ENCODE measurements at places on chromosomes 5 and 9.

GRCh38 chr5:135497971-135498636, 37.7 kb downstream of the NEUROG1 start:
- DNase-seq: no peak

GRCh38 chr9:97431549-97432143, 19.8 kb downstream of the TDRD7 start:
- DNase-seq: no peak

- no peak for DNase-seq
Observed at GRCh38 chr5:116669261-116670031, 94.8 kb upstream of the SEMA6A start.

GRCh38 chr5:157540707-157541446, 34.7 kb downstream of the ADAM19 start:
- peak; percentile 67 for DNase-seq

DNA sequence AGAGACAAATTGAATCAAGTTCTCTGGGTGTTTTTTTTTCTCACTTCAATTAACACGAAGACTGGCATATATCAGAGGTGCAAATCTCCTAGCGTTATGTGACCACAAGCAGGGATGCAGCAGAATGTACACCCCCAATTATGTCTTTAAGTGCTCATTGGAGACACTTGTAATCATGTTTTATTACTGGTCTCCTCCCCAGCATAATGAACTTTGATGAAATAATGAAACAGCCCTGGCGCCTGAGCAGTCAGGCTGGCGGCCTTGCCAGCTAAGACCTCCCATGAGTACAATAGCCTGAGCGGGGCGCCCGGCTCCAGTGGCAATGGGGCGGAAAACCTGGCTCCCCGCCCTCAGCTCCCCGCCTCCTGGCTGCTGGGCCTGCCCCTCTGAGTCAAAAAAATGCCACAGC, 209.4 kb upstream of the MSX2 start:
- no peak for DNase-seq

GRCh38 chr9:34451545-34451944, 6.8 kb downstream of the FAM219A start:
- no peak for DNase-seq

DNA sequence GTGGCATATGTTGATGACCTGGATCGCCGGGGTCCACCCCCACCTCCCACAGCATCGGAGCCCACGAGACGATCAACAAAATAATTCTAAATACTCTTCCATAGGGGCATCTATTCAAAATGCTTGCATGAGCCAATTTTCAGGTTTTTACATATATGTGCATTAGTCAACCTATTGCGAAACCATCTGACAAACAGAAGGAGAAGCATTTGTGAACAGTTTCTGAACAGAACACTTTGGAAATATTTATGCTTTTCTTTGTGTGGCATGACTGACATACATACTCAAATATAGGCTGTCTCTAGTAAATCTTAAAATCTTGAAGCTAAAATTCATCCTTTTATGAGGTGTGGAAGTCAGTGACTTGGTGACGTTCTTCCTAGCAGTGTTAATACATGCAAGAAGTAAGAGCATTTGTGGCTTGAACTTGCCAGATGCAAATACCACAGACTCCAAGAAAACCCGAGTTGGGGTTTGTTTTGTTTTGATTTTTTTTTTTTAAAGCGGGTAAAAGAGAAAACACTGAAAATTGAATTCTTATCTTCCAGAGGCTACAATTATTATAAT, 5.3 kb downstream of the GPR151 start:
- no peak for DNase-seq

- no peak for DNase-seq
Observed at GRCh38 chr9:70580606-70581195, 166.2 kb upstream of the KLF9 start.

- peak; percentile 70 for DNase-seq
Observed at GRCh38 chr9:19517202-19517942, 108.6 kb downstream of the ACER2 start.

GRCh38 chr9:128884164-128884563, 2.2 kb downstream of the LRRC8A start:
- no peak for DNase-seq

DNA sequence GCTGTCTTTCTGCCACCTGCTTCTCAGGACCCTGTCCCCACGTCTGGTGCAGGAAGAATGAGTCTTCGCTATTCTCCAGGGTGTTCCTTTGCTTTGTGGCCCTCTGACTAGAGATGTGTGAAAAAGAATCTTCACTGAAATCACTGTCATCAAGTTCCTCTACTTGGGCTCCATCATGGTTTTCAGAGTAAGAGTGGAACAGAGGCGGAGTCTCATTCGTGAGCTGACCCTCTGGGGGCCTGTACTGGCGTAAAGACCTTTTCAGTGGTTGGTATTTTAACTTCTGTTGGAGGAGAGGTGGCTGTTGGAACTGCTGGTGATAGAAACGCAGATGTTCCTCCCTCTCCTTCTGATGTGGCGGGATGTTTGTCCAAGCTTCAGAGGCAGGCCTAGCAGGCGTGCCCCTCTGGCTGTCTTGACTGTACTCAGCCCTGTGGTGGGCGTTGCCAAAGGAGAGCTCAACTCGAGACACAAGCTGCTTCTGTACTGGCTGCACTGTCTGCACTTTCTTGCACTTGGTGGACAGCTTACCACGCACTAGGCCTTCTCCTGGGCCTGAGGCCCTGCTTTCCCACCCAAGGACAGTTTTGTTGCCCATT, 72.0 kb downstream of the KIF24 start:
- DNase-seq: no peak

DNA sequence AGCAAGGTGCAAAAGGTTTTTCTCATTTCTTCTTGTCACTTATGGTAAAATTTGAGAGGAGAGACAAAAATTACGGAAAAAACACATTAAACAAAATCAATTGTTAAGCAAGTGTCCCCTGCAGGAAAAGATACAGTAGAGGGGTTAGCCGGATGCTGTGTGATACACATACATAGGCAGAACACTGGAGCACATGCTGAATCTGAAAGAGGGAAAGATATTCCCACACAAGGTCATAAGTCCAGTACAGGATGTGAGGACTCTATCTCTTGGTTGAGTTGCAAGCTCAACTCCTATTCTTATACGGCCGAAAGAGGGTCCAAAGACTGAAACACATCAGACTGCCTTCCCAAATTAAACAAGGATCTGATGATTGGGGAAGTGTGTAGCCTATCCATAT, 427.5 kb upstream of the NUDT12 start:
- no peak for DNase-seq

DNA sequence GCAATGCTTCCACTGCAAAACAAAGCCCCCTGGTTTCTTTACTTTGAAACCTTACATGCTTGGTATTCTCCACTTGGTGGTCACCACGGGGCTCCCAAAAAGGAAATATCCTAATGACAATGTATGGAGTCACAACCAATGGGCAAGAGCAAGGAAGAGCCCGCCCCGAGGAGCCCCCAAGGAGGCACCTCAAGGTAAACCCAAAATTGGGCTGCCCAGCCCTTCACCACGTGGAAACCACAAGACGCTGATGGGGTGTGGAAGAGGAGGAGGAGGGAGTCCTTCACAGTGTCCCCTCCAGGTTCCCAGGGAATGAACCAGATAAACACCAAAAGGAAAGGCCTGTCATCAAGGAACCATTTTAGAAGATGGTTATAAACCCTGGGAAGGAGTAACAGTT, 3.8 kb downstream of the ROR2 start:
- DNase-seq: no peak

GRCh38 chr5:180598316-180598701, 7.0 kb upstream of the SCGB3A1 start:
- DNase-seq: no peak

DNA sequence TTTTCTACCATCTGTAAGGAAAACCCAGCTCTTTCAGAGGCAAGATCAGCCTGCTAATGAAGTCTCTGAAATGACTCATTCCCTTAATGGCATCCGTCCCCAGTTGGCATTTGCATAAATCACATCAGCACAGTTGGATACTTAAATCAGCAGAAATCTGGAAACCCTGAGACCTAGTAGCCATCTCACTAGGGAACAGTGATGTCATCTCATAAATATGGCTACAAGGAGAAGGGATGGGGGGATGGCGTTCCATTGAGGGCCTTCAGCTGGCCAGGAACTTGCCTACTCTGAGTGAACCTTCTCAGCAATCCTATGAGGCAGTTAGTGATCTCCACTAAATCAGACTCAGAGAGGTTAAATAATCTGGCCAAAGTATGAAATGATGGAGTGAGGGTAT, 81.8 kb downstream of the CMYA5 start:
- DNase-seq: peak; percentile 96

DNA sequence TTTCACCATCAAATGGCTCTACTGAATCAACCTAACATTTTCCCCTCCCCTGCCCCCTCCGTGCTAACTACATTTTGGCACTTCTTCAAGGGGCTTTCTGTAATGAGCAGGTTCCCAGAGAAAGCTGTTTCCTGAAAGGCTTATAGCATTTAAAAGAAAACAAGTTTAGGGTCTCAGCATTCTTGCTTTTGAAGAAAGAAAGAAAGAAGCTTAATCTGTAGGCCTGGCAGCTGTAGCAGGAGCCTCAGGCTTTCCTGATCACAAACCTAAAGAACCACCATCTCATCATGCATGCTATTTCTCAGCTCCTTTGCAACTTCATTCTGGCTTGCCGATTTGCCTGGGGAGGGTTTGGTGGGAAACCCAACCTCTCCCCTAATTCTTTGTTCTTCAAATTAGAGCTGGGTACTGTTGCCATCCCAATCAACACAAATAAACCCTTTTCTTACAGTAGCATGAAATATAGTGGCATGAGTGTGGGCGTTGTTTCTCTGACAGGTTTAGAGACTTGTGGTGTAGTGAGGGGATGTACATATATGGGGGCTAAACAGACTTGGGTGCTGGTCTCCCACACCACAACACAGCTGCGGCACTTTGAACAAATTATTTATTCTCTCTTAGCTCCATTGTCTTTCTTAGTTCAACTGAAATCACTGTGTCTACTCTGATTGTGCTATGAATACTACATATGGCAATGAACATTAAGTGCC, 160.5 kb upstream of the TNC start:
- peak; percentile 22 for DNase-seq

DNA sequence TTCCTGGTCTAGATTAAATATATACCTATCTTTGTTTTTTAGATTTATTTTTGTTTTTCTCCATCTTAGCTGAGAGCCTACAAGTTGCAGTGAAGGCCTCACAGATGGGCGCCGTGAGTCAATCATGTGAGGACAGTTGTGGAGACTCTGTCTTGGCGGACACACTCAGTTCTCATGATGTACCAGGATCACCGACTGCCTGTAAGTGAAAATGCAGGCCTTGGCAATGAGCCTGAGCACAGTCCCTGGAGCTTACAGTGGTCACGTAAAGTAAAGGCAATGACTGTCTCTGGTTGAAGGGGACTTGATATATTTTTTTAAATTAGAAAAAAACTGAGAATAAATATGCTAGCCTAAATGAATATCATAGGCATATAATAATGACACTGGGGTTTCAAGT, 271.9 kb downstream of the ARHGEF28 start:
- no peak for DNase-seq

DNA sequence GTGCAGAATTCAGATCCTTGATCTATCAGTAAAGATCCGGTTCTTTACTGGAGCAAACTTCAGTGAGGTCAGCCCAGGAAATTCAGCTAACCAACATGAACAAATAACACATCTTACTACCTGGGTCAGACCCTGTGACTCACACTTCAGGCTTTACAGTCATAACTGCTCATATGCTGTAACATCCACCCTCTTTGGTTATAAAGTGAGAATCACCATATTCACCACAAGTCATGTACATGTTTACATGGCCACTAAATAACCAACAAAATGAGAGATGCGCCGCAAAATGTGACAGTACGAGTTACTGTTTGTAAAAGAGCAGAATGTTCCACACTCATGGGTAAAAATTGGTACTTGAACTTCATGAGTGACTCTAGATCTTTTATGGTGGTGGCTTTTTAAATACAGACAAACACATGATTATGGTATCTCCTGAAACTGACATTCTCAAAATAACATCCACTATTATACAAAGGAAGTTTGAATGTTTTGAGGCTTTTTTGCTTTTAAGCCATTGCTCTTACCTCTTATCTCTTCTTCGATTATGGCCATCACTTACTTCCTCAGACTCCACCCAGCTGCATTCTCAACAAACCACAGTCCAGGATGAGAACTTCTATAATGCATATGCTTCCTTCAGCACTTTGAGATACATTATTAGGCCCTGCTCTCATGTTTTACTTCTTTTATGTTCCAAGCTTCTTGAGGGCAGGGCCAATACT, 516.6 kb downstream of the RAB3C start:
- no peak for DNase-seq

DNA sequence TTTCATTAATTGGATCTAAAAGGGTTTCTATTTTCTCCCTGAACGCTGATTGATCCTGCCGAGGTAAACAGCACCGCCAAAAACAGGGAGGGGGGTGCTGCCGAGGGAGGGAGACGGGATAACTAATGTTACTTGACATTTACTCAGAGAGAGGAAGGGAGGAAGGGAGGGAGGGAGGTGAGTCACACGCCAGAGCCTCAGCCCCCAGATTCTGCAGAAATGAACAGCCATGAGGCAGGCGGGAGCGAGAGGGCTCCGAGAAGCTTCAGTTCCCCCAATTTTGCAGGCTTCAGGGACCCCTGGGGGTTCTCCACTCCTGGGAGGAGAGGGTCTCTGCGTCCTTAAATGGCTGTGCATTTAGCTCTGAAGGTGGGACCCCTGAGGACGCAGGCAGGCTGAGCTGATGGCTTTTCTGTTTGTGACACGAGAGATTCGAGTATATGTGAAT, 59.1 kb upstream of the IER5L start:
- peak; percentile 59 for DNase-seq

DNA sequence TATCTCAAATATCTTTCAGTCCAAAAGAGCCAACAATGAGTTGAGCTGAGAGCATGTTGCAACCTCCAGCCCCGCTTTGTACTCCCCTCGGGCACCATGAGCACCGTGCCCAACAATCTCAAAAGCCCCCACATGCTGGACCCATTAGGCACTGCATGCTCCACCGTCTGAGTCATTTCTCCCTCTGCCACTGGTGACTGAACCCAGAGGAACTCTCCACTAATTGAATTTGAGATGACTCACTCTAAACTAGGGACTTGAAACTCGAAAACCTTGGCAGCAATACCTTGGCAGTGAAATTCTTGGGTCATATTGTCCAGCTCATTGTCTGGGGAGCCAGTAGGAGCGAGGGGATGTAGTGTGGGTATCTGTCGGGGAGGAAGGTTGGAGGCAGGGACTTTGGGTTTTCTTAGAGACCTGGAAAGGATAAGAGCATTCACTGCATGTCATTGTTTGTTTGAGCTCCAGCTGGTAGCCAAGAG, 49.9 kb upstream of the SLIT3 start:
- peak; percentile 82 for DNase-seq

GRCh38 chr9:127537014-127537413, 75.1 kb upstream of the STXBP1 start:
- DNase-seq: no peak

GRCh38 chr5:62896121-62896893, 317.7 kb downstream of the LRRC70 start:
- peak; percentile 3 for DNase-seq

- DNase-seq: no peak
Observed at GRCh38 chr5:67409126-67409777, 212.7 kb upstream of the CD180 start.

GRCh38 chr9:79301551-79302391, 270.0 kb upstream of the TLE4 start:
- peak; percentile 44 for DNase-seq

DNA sequence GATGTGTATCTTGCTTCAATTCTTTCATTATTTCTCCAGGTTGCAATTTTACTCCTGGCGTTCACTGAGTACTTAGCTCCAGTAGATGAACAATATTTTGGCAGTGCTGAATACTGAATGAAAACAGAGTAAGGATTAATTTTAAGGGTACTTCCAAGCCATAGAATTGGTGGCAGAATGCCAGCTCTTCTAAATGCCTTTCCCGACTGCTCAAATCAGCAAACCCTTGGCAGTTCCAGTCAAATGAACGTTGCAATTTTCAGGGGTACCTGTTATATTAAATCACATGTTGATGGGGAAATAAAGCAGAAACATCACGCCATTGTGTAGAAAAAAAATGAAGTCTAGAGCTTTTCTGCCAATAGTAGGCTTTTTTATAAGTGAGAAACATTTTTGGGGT, 282.4 kb upstream of the RPS23 start:
- no peak for DNase-seq

Measured in mesendoderm (in vitro differentiated cells).